Activated CD4-positive, alpha-beta memory T cell treated with anti-CD3 and anti-CD28 coated beads for 36 hours (primary cell): ENCODE measurements at places on chromosomes 2 and 18. TPM values are rescaled to one million over a fixed set of nuclear protein-coding genes. Genes with fewer than 3 reads are reported as not detected.

The OBSL1 gene
- 0.94 TPM for total RNA-seq

The SFTPB gene
- not detected for total RNA-seq

The DRC1 gene
- total RNA-seq = not detected

The ANKRD30B gene
- total RNA-seq = not detected

The REG3G gene
- total RNA-seq = not detected

The TNFRSF11A gene
- total RNA-seq = 6.1 TPM

The SCYGR8 gene
- not detected for total RNA-seq

The VSNL1 gene
- not detected for total RNA-seq

GRCh38 chr2:163210430-163210918, 371.9 kb upstream of the KCNH7 start:
- H3K27me3 ChIP-seq = no peaks in the 10 kb centered on the region
- H3K4me3 ChIP-seq = no peak overlapping the region
- no peak overlapping the region for H3K27ac ChIP-seq
- H3K36me3 ChIP-seq = no peaks in the 10 kb centered on the region

DNA sequence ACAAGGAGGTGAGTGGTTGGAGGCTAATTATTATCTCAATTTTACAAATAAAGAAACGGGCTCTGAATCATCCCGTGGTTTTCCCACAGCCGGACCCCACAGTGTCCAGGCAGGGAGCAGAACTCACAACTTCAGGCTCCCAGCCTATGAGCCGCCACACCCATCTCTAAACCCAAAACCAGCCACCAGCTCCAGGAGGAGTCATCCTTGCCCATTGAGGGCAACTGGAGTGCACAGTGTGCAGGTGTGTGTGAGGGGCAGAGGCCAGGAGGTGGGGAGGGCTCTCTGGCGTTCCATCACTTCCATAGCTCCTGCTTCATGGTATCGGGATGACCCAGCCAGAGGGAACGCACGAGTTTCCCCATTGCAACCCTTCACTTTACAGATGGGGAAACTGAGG, 144.5 kb downstream of the CYP26B1 start:
- no peak for DNase-seq
- peaks cover 10% of the 10 kb centered on the region for H3K27me3 ChIP-seq
- no peaks in the 10 kb centered on the region for H3K36me3 ChIP-seq
- no peak overlapping the region for H3K4me3 ChIP-seq
- H3K27ac ChIP-seq = no peak overlapping the region

DNA sequence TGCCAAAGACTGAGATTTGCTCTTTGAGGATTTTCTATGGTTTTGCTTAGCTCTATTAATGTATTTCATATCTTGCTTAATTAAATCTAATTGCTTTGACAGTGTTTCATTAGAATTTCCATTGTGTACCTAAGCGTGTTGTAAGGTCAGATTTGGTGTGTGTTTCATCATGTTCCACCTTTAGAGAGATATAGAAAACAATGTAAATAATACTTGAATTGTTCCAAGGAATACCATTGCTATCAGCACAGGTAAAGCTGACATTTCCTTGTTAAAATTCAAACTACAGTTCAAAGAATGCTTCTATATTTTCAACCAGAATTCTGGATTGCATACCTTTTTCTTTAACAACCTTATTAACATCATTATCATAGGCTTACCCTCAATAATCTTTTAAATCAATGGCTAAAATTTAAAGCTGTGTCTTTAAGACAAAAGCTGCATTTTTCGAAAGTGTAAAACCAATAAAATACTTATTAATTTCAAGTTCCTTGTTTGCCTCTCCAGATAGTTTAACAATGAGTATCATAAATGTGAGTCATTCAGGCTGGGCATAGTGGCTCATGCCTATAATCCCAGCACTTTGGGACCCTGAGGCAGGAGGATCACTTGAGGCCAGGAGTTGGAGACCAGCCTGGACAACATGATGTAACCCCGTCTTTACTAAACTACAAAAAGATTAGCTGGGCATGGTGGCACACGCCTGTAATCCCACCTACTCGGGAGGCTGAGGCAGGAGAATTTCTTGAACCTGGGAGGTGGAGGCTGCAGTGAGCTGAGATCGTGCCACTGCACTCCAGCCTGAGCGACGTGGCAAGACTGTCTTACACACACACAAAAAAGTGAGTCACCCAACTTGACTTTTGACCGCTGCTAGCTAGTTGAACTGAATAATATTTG, 188.0 kb upstream of the PKDCC start:
- no peak overlapping the region for H3K4me3 ChIP-seq
- H3K36me3 ChIP-seq = no peaks in the 10 kb centered on the region
- peaks cover 13% of the 10 kb centered on the region for H3K27me3 ChIP-seq
- no peak overlapping the region for H3K27ac ChIP-seq
- no peak for DNase-seq
- no peaks in the 10 kb centered on the region for H3K4me1 ChIP-seq

DNA sequence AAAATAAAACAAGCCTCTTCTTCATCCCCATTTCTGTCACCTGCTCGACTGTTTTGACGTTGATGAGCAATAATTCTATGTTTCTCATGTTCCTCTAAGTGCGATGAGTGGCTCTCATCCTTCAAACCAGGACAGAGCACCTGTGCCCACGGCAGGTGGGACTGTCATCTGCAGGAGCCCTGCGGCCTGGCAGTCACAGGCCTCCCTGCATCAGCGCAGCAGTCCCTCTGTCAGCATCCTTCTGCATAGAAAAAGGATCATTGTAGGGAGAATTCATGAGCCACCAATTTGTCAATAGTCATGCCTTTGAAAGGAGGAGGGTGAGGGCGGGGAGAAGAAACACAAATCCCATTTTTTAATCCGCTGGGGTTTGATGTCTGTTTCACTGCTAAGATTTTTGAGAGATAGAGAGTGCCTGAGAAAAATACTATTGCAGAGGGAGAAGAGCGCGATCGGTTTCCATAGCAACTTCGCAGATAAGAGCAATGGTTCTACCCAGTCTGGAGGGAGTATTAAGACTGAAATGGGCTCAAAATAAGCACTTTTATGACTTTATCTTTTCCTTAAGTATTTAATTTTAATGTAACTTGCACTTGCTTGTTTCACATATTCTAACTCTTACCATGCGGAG, 234.3 kb upstream of the NCKAP5 start:
- H3K4me3 ChIP-seq = no peak overlapping the region
- H3K36me3 ChIP-seq = no peaks in the 10 kb centered on the region
- no peaks in the 10 kb centered on the region for H3K4me1 ChIP-seq
- no peak overlapping the region for H3K27ac ChIP-seq

DNA sequence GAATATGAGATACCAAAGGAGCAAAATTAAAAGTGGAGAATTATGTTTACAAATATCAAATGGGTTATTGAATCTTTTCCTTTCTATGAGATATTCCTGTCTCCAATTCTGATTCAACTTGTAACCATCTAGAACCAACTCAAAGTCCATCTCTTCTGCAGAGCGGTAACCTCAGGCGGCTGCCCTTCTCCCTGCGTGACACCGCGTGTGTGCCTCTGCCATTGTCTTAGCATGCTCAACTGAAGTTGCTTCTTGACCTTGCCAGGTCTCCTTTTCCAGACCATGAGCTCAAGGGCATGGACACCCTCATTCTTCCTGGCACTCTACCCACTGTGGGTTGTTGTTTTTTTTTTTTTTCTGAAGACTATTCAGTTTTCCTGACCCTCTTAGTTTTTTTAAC, 104.0 kb upstream of the FOSL2 start:
- H3K27me3 ChIP-seq = no peaks in the 10 kb centered on the region
- H3K4me3 ChIP-seq = no peak overlapping the region
- DNase-seq = no peak

DNA sequence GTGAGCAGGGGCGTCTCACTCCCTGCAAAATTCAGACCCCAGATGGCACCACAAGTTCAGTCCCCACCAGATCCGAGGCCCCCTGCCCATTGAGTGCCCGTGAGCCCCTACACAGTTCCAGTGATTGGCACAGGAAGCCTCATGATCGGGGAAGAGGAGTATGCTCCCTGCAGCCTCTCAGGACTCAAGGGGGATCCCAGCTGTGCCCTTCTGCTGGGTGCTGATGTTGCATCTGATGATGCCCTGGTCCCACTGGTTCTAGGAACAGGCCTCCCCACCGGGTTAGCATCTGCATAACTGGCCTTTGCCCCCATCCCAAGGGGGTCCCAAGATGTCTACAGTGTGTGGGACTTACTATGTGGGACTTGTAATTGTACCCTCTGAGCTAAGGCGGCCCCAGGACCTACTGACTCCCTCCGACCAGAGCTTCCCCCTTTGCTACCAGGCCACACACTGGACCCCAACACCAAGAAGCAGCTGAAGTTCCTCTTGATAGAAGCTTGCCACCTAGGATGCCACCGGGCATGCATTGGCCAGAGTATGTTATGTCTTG, 8.6 kb downstream of the ALPG start:
- no peak for DNase-seq
- H3K27me3 ChIP-seq = peaks cover 25% of the 10 kb centered on the region
- no peak overlapping the region for H3K27ac ChIP-seq
- H3K4me1 ChIP-seq = peaks cover 20% of the 10 kb centered on the region
- no peaks in the 10 kb centered on the region for H3K36me3 ChIP-seq

GRCh38 chr2:10410001-10410822, 37.9 kb downstream of the ODC1 start:
- H3K36me3 ChIP-seq = peaks cover 7% of the 10 kb centered on the region
- no peak overlapping the region for H3K4me3 ChIP-seq
- no peak for DNase-seq
- H3K4me1 ChIP-seq = peaks cover 44% of the 10 kb centered on the region
- no peaks in the 10 kb centered on the region for H3K27me3 ChIP-seq
- H3K27ac ChIP-seq = no peak overlapping the region

GRCh38 chr2:127387655-127388422, at the start of gene MAP3K2:
Gene MAP3K2 (minus strand): TSS chr2:127387975. CDS start chr2:127343129, 44,846 bp downstream.
- peaks cover 2% of the 10 kb centered on the region for H3K36me3 ChIP-seq
- H3K4me3 ChIP-seq = peak within 1 kb of the TSS; percentile 88
- H3K4me1 ChIP-seq = peaks cover 72% of the 10 kb centered on the region
- H3K27ac ChIP-seq = peak within 1 kb of the TSS; percentile 96
- no peaks in the 10 kb centered on the region for H3K27me3 ChIP-seq

- no peaks in the 10 kb centered on the region for H3K27me3 ChIP-seq
- DNase-seq = no peak
- H3K36me3 ChIP-seq = no peaks in the 10 kb centered on the region
- no peaks in the 10 kb centered on the region for H3K4me1 ChIP-seq
- H3K27ac ChIP-seq = no peak overlapping the region
These were observed 834.4 kb upstream of the DDX18 start for GRCh38 chr2:116979916-116980764.

DNA sequence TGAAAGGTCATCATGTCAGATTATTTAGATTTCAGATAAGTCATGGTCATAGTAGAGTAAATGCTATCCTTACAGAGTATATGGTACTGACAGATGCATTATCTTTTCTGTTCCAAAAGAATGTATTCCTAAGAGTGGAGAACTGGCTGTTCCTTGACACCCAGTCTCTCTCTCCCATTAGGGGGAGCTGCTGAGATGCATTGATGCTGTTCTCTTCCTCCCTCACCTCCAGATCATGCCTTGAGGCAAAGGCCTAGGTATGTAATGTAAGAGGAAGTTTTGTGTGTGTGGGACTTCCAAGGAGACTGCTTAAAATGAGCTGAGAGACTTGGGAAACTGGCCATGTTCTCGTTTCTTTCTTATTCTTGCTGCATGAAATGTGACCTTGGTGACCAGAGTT, 979.5 kb upstream of the CELF4 start:
- no peak overlapping the region for H3K4me3 ChIP-seq
- no peaks in the 10 kb centered on the region for H3K27me3 ChIP-seq
- no peaks in the 10 kb centered on the region for H3K4me1 ChIP-seq
- DNase-seq = no peak

DNA sequence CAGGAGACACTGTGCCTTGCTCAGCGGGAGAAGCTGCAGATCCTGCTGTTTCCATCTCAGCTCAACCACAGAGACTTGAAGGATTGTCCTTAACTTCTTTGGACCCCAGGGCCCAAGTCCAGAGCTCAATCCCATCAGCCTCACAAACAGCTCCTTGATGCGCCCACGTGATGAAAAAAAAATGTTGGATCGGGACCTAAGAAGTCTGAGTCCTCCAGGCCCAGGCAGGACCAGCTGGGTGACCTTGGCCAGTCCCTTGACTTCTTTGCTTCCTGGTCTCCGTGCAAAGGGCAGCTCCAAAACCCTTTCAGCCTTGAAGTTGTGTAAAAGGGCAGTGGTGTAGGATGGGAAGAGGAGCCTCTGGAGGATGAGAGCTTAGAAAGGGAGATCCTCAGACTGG, 175.5 kb downstream of the ZFP36L2 start:
- H3K27me3 ChIP-seq = no peaks in the 10 kb centered on the region
- peaks cover 15% of the 10 kb centered on the region for H3K4me1 ChIP-seq
- H3K27ac ChIP-seq = no peak overlapping the region
- no peak overlapping the region for H3K4me3 ChIP-seq
- DNase-seq = no peak

DNA sequence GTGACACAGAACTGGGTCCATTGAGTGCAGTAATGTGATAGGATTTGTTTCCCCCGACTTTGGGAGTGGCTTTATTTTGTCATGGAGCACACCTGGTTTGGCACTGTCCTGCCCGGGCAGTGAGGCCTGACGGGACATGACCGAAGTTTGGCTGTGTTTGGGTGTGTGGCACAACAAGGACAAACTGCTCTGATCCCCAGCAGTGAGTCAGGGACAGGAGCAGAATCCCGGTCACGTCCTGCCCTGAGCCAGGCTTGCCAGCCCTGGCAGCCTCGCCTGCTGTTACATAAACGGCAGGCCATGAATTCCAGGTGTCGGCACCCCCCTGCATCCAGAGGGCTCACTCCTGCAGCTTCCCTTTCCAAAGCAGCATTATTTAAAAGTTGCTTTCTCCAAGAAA, 45.7 kb downstream of the IMPA2 start:
- H3K4me1 ChIP-seq = no peaks in the 10 kb centered on the region
- no peak for DNase-seq
- no peak overlapping the region for H3K27ac ChIP-seq
- H3K27me3 ChIP-seq = no peaks in the 10 kb centered on the region

GRCh38 chr18:79829136-79829854, 31.6 kb downstream of the KCNG2 start:
- H3K4me1 ChIP-seq = no peaks in the 10 kb centered on the region
- H3K27me3 ChIP-seq = peaks cover 6% of the 10 kb centered on the region
- no peak for DNase-seq

DNA sequence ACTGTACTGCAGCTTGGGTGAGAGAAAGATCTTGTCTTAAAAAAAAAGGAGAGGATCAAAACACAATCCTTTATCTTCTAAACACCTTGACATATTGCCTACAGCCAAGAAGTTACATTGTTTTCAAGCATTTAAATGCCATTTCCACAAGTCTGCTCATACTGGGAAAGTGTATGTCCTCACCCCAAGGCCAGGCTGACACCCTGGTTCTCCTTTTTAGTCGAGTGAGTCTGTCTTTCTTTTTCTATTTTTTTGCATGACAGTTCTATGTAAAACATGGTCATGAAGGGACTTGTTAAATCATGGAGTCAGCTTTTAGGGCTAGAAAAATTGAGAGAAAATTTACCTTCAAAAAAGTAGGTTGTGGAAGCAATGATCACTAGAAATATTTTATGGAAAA, 233.3 kb downstream of the FAM210A start:
- no peak overlapping the region for H3K27ac ChIP-seq
- DNase-seq = no peak
- peaks cover 15% of the 10 kb centered on the region for H3K4me1 ChIP-seq
- H3K27me3 ChIP-seq = no peaks in the 10 kb centered on the region

- no peak overlapping the region for H3K27ac ChIP-seq
- no peaks in the 10 kb centered on the region for H3K36me3 ChIP-seq
- H3K27me3 ChIP-seq = no peaks in the 10 kb centered on the region
- no peak for DNase-seq
- no peaks in the 10 kb centered on the region for H3K4me1 ChIP-seq
- no peak overlapping the region for H3K4me3 ChIP-seq
These were observed 116.2 kb downstream of the EML6 start for GRCh38 chr2:54839461-54840255.

GRCh38 chr2:118808429-118808809, 39.0 kb downstream of the EN1 start:
- H3K4me1 ChIP-seq = peaks cover 4% of the 10 kb centered on the region
- H3K27ac ChIP-seq = no peak overlapping the region
- DNase-seq = no peak
- H3K27me3 ChIP-seq = peaks cover 35% of the 10 kb centered on the region
- H3K4me3 ChIP-seq = no peak overlapping the region
- H3K36me3 ChIP-seq = no peaks in the 10 kb centered on the region
